Stimulated activated CD8-positive, alpha-beta memory T cell treated with anti-CD3 and anti-CD28 coated beads, Interleukin-7, amount 100 ng/mL, for 4 hours (primary cell): ENCODE measurements at places on chromosomes 5 and 9.

- DNase-seq, result no peak
These were observed 11.6 kb downstream of the COL15A1 start for GRCh38 chr9:98955259-98955658.

DNA sequence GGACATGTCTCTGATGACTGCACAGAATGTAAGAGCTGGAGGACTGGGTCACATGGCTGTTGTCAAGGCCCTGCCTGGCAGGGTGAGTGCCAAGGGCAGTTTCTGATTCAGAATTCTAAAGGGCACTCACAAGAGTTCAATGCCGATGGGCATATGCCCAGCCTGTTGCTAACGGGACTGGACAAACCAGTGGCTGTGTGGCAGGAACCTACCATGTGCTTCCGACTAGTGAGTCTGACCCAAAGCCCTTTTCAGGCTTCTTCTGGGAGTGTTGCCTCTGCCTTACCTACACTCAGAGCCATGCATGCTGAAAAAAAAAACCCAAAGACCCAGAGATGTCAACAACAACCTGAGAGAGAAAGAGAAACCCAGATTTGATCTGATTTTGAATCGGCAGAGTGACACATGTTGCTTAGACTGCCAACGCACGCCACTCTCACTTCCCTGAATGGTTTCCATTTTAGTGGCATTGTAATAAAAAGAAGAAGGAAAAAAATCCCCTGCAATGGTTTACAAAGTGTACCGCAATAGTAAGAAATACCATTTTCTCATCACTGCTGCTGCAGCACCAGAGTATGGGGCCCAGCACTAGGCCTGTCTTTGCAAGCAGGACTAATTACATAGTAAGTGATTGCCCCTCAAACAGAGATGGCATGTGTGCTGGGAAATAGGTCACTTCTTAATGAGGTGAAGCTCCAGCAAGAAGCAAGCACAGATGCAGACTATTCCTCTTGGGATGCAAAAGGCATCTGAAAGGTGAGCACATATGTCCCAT is 194.3 kb downstream of the PALM2AKAP2 start:
- no peak for DNase-seq

GRCh38 chr5:62771341-62771740 is 192.7 kb downstream of the LRRC70 start:
- no peak for DNase-seq

GRCh38 chr9:111961009-111961408 is 64.4 kb downstream of the UGCG start:
- no peak for DNase-seq

- no peak for DNase-seq
These were observed 178.8 kb downstream of the TRIO start for GRCh38 chr5:14321936-14322335.

GRCh38 chr9:14272927-14273528 is 40.9 kb downstream of the NFIB start:
- DNase-seq, result no peak

DNA sequence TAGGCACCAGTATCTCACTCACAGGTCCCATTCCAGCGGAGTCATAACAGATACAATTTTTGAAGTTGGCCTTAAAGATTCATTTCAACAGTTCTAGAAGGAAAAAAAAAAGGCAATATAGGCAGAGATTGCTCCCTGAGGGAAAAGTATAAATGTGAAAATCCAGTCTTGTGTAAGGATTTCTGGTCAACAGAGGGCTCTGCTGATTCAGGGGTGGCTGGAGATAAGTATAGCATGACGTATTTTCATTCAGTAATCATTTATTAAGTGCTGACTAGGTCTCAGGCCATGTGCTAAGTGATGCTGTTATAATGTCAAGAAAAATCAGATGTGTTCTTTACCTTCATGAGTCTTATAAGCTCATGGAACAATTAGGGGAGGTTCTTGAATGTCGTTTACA is 377.3 kb upstream of the MEF2C start:
- no peak for DNase-seq

DNA sequence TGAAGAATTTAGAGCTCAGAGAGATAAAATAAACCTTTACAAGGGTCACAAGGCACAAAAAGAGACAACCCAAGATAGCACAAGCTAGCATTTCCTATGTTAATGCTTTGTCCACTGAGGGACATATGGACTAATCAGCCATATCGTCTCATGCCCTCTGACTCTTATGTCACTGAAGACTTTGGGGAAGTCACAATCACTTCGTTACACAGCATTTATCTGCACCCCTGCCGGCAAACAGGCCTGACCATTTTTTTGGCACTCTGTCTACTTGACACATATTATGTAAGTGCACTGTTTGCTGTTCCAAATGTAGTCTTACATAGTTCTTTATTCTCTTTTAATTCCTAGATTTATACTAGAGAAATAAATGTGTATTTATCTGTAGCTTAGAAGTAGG is 13.9 kb upstream of the BNC2 start:
- no peak for DNase-seq

DNA sequence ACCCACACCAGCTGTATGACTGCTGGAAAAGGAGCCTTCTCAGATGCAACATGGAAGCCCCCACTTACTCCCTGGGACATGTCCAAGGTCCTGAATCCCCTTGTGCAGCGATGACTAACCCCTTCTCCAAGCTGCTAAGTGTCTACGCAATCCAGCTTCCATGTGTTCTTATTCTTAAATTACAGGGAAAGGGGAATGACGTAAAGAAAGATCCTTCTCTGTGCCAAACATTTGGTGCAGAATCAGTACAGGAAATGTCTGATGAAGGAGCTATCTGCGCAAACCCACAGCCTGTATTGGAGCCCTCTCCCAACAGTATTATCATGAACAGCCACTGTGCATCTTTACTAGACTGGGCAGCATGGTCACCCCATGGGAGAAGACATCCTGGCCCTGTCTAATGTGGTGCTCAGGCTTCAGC is 183.2 kb downstream of the FRMD3 start:
- DNase-seq, result no peak

DNA sequence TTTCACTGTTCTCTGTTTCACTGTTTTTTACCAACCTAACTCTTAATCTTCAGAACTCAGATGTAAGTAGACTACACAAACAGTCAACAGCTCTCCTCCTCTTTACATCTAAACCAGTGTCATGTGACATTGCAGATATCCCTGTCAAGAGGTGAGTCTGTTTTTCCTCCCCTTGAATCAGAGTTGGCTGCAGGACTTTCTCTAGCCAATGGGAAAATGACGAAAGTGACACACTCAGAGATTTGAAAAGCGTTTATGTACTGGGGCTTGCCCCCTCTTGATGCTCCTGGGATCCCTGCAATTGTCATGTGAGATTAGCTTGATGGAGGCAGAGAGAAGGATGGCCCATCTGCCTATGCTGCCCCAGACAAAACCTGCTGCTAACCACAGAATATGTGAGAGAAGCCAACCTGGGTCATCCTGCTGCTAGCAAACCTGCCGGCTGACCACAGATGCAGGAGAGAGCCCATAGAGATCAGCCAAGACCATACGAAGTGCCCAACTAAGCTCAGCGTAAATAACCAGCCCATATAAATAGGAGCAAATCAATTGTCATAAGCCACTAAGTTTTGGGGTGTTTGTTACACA is 111.1 kb downstream of the ASTN2 start:
- no peak for DNase-seq

- no peak for DNase-seq
These were observed 226.4 kb downstream of the PCSK5 start for GRCh38 chr9:76116913-76117312.

DNA sequence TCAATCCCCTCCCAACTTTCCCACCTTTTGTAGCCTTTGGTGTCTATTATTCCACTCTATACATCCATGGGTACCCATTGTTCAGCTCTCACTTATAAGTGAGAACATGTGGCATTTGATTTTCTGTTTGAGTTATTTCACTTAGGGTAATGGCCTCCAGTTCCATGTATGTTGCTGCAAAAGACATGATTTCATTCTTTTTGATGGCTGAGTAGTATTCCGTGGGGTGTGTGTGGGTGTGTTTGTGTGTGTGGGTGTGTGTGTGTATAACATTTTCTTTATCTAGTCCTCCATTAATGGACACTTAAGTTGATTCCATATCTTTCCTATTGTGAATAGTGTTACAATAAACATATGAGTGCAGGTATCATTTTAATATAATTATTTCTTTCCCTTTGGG is 157.5 kb upstream of the FSTL4 start:
- no peak for DNase-seq

GRCh38 chr9:110287289-110287680 is 31.0 kb upstream of the TXN start:
- DNase-seq, result no peak

- DNase-seq, result no peak
These were observed 22.6 kb downstream of the MYO10 start for GRCh38 chr5:16913187-16914107.

GRCh38 chr9:72460342-72461312 is 60.8 kb upstream of the TMC1 start:
- DNase-seq, result no peak

GRCh38 chr5:137370096-137371071 is 128.7 kb downstream of the SPOCK1 start:
- no peak for DNase-seq

- DNase-seq, result no peak
These were observed 76.9 kb upstream of the MINAR2 start for GRCh38 chr5:129670957-129671500.

DNA sequence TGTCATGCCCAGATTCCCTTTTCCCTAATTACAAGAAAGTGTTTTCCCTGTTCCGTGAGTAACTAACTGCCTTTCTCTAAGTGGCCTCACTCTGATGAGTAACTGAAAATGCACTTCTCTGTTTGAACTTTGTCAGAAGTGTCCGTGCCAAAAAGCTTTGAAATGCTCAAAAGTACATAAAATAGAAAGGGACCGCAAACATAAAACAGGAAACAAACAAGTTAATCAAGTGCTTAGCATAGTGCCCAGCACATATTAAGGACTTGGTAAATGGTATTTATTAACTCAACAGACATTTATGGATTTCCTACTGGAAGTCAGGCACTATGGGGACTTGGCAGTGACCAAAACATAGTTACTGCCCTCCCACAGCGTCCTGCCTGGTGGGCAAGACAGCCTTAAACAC is 22.3 kb downstream of the AQP3 start:
- DNase-seq, result no peak

DNA sequence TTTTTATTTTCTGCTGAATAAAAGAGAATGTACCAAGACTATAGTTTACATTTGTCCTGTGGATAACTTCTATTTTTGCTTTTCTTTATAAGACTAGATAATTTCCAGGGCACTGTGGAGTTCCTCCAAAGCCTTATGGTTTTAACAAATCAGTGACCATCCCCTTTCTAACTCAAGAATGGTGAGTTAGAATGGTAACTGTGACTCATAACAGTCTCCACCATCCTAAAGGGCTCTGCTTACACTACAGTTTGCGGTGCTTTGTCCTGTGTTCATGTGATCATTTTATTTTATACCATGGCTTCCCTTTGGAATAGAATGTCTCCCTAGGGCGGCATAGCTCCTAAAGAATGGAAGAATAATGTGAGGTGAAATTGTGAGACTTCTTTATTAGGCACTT is 30.2 kb downstream of the WDR36 start:
- DNase-seq, result no peak

DNA sequence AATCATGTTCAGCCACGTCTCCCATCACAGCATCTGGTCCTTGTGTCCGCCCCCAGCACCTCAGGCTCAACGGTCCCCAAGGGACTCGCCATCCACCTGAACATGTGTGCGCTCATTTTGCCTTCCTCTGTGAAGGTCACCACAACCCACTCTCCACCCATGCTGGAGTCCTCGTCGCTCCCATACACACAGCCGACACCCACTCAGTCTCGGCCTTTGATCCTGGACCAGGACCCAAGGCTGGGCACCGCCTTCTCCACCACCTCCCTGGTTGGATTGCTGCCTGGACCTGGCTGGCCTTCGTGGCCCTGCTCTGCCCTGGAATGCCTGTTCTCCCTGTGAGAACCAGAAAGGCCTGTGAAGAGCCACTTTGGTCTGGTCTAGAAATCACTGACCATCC is 60.3 kb downstream of the UBE2QL1 start:
- DNase-seq, result no peak

DNA sequence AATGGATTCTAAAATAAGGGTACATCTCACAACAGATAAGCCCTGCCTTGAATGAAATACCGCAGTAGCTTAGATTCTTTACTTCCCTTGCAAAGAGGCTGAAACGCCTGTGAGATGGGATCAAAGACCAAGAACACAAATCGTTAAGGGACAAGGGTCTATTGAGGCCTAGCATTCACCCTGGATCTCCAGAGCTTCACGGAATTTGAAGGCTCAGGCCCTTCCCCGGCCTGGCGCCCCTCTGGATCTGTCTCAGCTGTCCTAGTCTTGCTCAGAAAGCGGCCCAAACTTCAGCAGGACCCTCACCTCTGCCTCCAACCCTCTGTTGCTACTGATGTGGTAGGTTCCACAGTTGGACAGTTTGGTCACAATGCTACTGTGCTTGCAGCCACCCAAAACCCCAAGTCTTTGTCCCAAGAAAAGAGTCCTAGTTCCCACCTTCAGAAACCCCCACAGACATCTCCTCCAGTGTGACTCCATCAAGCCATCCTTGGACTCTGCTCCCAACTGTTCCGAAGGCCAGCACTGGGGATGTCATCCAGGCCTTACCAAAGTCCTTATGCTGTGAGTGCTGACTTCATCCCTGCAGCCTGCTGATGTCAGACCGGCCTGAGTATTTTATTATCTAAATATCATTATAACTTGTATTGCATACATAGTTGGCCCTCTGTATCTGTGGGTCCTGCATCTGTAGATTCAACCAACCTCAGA is 9.4 kb downstream of the CORO2A start:
- DNase-seq, result no peak

- no peak for DNase-seq
These were observed 183.2 kb upstream of the POU5F2 start for GRCh38 chr5:93924628-93925027.

DNA sequence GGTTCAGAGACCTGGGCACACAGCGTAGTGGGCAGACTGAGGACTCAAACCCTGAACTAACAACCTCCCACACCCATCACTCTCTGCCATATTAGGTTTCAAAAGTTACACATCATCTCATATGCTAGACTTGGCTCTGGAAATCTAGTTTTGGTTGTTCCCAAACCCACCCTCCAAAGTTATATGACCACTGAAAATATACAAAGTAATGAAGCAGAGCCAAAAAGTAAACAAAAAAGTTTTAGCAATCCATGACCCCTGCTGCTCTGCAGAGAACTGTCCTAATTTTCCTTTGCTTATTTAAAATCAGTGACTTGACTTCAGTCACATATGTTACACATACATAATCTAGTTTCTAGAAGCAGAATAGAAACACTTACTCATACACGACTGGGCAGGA is 155.6 kb upstream of the TAS2R1 start:
- DNase-seq, result no peak

DNA sequence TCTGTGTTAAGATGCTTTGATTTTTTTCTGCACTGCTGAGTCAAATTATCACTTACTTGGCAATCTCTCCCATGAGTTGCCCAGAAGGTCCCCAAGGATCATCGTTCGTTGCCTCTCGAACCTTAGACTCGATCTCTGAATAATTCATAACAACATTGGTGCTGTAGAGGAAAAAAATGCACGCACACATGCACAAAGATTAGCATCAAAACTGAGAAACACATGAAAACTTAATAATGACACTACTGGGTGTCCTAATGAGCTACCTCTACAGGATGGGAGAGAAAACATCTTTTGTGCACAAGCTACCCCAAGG is 41.6 kb downstream of the CLINT1 start:
- no peak for DNase-seq

GRCh38 chr9:3704890-3705289 is 179.1 kb upstream of the RFX3 start:
- no peak for DNase-seq
